ENCODE measurements at places on chromosomes 7 and 10.
A peak's percentile ranks its signal among the peaks of the same experiment; 100 is the strongest.

- no peak for DNase-seq
Measured at GRCh38 chr10:75707080-75707840, 275.8 kb downstream of the LRMDA start.

DNA sequence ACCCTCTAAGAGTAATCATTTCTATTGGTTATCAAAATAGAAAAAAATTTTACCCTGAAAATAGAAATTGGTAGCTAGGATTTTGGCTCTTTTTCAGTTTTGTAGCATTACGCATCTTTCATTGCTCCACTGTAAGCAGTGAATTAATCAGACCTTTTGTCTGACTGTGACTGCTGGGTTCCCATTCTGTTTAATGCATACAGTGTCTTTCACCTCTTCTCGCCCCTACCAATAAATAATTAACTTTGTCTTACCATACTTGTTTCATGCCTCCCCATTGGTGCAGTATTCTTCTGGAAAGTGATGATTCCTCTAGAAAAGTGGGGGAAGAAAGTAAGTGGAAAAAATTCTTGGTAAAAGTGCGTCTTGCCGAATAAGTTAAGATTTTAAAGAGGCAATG is 73.2 kb downstream of the AP3M1 start:
- DNase-seq: no peak

DNA sequence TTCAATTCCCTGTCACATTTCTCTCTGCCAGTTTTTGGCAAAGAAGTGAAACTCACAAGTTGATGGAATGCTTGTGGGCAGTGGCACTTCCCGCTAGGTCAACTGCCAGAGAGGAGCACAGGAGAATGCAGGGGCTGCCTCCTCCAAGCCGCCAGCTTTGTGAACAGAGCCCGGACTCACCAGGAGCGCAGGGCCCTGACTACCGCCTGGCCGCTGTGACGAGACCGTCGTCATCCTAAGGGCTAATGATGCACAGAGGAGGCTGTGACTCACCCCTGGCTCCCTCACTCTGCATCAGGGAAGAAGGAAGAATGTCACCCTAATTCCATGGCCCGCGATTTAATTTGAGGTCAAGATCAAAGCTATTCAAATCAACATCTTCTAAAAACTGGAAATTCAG is 123.9 kb downstream of the TAX1BP1 start:
- no peak for DNase-seq

GRCh38 chr7:34333184-34333583 is 324.8 kb upstream of the NPSR1 start:
- no peak for DNase-seq

DNA sequence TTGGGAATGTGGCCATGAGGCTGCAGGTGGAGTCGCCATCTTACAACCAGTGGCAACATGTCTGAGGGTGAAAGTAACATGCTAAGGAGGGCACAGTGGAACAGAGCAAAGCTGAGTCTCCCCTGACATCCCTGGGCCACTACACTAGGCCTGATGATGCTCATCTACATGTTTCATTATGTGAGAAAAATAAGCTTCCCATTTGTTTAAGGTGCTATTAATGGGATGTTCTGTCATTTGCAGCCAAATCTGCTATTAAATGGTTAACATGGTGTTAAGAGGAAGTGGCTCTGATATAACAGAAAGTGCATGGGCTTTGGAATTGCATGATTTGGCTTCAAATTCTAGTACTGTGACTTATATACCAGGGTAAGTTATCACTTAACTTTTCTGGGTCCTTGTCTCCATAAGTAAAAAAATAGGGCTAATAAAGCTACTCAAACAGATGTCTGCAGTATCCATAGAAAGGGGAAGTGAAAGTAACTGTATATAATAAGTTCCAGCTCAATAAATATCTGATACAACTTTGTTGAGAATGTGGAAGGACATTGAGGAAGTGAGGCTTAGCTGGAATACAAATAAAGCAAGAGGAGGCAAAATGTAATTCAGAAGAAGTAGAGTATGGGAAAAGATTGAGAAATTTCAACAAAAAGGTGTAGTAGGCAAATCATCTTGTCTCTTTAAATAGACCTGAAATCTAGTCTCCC is 158.9 kb downstream of the RTKN2 start:
- no peak for DNase-seq

- DNase-seq: no peak
Measured at GRCh38 chr10:125226823-125227222, 66.5 kb upstream of the CTBP2 start.

DNA sequence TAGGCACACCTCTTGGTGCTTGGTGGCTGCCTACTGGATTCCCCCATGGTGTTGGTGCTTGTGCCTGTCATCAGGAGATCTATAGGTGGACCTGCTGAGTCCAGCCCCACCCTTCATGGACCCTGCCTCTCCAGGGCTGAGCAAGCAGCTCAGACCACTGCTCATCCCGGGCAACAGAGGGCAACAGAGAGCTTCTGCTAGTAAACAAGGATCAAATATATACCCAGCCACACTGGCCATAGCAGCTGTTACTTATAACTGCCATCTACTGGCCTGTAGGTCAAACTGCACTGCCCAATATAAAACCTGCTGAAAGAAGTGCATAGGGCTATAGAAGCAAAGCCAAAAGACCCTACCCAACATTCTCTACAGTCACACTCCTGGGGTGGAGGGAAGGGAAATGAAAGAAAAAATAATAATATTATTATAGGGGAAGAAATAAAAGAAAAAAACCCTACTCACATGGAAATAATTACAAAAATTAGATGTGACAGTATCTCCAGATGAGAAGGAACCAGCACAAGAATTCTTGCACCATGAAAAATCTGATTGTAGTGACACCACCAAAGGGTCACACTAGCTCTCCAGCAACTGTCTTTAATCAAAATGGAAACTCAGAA is 54.9 kb upstream of the ZNF800 start:
- DNase-seq: peak; percentile 45

DNA sequence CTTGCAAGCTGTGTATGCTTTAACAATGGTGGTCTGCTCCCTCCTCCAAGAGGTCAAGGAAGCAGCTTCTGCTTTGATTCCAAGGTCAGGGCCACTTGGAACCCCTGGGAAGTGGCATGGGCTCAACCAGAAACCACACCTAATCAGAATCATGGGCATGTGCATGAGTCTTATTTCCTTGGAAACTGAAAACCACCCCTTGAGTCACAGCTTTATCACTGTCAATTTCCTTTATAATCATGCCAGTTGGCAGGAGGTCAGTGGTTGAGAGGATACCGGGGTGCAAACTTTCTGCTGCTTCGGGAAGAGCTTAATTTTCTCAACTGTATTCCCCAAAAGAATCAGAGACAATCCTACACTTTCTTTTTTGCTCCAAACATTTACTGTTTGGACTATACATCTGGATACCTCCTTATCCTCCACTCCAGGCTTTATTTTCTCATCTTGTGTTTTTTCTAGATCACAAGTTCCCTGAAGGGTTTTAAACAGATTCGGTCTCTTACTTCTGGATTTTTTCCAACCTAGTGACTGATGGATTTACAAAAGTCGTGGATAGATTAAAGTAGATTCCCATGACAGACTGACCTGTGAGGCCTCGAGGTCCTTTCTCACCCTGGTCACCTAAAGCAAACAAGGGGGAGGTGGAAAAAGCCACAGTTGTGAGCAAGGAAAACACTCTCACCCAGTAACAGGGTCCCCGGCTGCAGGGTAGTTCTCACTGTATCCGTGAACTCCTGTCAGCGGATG is 36.0 kb downstream of the COL17A1 start:
- no peak for DNase-seq

DNA sequence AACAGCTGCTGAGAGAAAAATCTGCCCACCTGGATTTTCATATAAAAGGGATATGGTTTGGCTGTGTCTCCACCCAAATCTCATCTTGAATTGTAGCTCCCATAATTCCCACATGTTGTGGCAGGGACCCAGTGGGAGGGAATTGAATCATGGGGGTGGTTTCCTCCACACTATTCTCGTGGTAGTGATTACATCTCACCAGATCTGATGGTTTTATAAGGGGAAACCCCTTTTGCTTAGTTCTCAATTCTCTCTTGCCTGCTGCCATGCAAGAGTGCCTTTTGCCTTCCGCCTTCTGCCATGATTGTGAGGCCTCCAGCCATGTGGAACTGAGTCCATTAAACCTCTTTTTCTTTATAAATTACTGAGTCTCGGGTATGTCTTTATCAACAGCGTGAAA is 20.8 kb upstream of the MKI67 start:
- no peak for DNase-seq

DNA sequence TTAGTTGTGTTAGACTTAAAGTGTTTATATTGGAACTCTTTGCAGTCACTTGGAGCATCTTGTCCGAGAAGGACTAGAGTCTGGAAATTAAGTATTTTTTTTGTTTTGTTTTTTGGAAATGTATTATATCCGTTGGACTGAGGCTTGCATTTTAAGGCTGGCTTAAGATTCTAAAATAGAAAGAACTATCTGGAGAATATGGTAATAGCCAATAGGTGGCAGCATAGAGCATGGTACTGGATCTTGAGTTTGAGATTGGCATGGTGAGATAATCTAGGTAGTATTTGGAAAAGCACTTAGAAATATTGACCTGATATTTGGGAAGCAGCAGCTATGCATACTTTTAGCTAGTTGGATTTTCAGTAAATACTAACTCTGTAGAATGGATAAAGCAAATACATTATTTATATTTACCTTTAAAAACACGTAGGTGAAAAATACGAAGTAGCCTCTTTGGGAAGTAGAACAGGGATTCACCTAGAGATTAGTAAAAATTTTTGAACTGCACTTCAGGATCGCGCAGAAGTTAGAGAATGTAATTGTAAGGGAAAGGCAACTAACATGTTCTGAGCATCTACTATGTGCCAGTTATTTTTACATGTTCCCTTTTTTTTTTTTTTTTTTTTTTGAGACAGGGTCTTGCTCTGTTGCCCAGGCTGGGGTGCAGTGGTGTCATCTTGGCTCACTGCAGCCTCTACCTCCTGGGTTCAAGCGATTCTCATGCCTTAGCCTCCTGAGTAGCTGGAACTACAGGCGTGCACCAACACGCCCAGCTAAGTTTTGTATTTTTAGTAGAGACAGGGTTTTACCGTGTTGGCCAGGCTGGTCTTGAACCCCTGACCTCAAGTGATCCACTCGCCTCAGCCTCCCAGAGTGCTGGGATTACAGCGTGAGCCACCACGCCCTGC is 78.6 kb downstream of the LCOR start:
- peak; percentile 8 for DNase-seq

GRCh38 chr10:6278519-6279120 is 75.9 kb downstream of the PFKFB3 start:
- DNase-seq: no peak

DNA sequence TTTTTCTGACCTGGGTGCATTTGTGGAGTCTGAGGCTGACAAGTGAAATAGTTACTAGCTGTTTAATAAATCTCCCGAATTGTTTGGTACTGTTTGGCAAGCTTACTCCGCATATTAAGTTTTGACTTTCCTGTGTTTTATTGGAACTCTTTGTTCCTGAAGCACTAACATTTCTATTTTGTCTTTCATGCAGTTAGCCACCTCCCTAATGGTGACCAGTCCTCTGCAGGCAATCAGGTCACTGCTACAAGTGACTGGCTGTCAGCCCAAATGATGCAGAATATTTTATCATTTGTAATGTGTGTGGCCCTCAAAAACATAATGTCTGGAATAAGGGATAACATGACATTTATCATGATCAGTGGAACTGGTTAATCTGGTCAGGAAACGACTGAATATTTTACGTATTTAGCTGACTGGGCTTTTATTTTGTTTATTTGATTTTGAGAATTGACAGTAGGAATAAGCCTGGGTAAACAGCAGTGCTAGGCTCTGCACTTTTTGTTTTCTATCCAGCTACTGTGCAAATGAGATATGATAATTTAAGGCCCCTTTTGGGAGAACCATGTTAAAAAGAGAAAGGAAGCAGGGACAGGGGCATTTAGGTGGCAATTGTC is 82.9 kb downstream of the ST7 start:
- DNase-seq: no peak

GRCh38 chr10:43827853-43828252 is 179.2 kb upstream of the ZNF32 start:
- DNase-seq: no peak

Data from CMK (cell line).